ENCODE measurements at places on chromosomes 3 and 15. TPM values are rescaled to one million over a fixed set of nuclear protein-coding genes. Genes with fewer than 3 reads are reported as not detected.

DNA sequence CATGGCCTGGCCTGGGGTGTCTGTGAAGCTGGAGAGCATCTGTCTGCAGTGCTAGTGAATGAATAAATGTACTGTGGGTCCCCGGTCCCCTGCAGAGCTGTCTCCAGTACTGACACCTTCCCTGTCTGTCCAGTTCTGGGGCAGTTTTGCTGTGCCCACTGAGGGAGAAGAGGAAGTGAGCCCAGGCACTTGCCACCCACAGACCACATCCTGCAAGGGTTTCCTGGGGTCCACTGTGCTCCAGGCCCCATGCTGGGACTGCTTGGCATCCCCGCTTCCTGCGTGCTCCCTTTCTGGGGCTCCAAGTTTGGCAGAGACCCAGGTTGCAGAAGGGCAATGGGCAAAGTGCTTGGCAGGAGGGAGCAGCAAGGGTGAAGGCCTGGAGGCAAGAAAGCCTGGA, 4.9 kb upstream of the SLC6A6 start:
- H3K36me3 ChIP-seq: no peaks in the 10 kb centered on the region
- no peak overlapping the region for H3K27ac ChIP-seq
- H3K4me3 ChIP-seq: no peak overlapping the region
- H3K27me3 ChIP-seq: no peaks in the 10 kb centered on the region
- no peak for DNase-seq

CHRNA3 gene
- 1.1 TPM for total RNA-seq

ARPP19 gene
- total RNA-seq: 247 TPM

DNA sequence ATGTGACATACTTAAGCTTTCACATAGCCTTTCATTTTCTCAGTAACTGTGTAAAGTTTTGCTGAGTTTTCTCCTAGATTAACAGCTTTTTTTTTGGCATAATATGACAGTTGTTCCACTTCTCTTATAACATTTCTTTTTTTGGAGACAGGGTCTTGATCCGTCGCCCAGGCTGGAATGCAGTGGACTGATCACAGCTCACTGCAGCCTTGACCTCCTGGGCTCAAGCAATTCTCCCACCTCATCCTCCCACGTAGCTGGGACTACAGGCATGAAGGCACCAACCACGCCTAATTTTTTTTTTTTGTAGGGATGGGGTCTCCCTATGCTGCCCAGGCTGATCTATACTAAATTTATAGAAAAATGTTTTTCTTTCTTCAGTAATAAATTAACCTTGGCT, 30.1 kb downstream of the DLG1 start:
- H3K27ac ChIP-seq: no peak overlapping the region
- H3K27me3 ChIP-seq: no peaks in the 10 kb centered on the region
- no peaks in the 10 kb centered on the region for H3K4me1 ChIP-seq

ST3GAL6 gene
- total RNA-seq: 6.4 TPM

GRCh38 chr3:37700466-37701248, 161.0 kb upstream of the CTDSPL start:
- no peaks in the 10 kb centered on the region for H3K36me3 ChIP-seq
- DNase-seq: no peak
- no peaks in the 10 kb centered on the region for H3K27me3 ChIP-seq

DNA sequence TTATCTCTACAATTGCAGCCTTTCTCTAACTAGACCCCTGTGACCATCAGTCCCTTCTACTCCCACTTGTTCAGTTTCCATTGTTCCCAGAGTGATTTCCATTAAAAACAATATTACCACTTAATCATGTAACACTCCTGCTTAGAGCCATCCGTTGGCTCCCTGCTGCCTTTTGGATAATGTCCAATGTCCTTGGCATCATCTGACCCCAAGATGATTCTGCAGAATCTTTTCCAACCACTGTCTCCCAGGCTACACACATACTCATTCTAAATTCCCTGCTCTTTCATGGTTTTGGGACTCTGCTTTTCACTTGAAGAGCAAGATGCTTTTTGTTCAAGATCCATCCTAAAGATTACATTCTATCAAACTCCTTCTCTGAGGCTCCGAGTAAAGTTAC, 7.1 kb downstream of the KCNH8 start:
- no peak overlapping the region for H3K27ac ChIP-seq
- H3K4me3 ChIP-seq: no peak overlapping the region
- no peaks in the 10 kb centered on the region for H3K4me1 ChIP-seq

C3orf49 gene
- not detected for total RNA-seq

KLHL40 gene
- not detected for total RNA-seq
